ENCODE measurements at places on chromosomes 13 and 19. TPM values are rescaled to one million over a fixed set of nuclear protein-coding genes. Genes with fewer than 3 reads are reported as not detected.
A peak's percentile ranks its signal among the peaks of the same experiment; 100 is the strongest.

The PINLYP gene
- 2.4 TPM for total RNA-seq

The APOC4 gene
- total RNA-seq = not detected

The USPL1 gene
- 10.2 TPM for total RNA-seq

The TMEM150B gene
- 1.4 TPM for total RNA-seq

The KLK10 gene
- total RNA-seq = 0.11 TPM

The KASH5 gene
- total RNA-seq = 0.20 TPM

DNA sequence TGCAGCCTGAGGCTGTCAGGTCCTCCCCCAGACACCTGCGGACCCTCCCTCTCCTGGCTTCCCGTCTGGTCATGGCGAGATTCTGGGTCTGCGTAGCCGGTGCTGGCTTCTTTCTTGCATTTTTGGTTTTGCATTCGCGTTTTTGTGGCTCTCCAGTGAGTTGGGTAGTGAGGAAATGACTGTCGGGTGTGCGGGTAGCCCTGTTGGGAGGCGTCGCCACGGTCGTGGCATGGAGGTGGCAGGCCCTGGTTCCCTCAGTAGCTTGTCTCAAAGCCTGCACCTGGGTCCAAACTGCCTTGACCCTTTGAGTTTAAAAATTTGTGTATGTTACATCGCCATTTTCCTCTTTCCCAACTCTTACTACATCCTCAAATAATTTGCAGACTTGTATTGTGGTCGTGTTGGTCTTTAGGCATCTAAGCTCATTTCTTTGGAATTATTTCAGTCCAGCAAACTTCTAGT, 344 bp downstream of the NHLRC3 start:
- H3K4me1 ChIP-seq = peaks cover 11% of the 10 kb centered on the region
- no peaks in the 10 kb centered on the region for H3K27me3 ChIP-seq
- peak overlapping the region; percentile 87 for H3K4me3 ChIP-seq

DNA sequence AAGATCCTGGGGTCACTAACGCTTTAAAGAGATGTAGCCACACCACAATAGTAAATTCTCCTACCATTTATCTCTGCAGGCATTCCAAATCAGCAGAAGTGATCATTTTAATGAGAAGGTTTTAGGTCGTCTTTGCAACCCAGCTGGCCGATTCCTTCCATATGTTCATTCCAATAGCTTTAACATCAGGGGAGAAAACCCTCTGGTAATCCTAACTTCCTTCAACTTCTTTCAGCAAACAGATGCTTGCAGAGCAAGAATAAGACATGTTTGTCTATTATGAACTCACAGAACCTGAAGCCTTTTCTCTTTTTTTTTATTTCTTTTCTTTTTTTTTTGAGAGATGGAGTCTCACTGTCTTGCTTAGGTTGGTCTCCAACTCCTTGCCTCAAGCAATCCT, 498.6 kb upstream of the SLITRK1 start:
- H3K4me1 ChIP-seq = no peaks in the 10 kb centered on the region
- no peaks in the 10 kb centered on the region for H3K36me3 ChIP-seq
- H3K27ac ChIP-seq = no peak overlapping the region
- no peak overlapping the region for H3K4me3 ChIP-seq
- DNase-seq = no peak

DNA sequence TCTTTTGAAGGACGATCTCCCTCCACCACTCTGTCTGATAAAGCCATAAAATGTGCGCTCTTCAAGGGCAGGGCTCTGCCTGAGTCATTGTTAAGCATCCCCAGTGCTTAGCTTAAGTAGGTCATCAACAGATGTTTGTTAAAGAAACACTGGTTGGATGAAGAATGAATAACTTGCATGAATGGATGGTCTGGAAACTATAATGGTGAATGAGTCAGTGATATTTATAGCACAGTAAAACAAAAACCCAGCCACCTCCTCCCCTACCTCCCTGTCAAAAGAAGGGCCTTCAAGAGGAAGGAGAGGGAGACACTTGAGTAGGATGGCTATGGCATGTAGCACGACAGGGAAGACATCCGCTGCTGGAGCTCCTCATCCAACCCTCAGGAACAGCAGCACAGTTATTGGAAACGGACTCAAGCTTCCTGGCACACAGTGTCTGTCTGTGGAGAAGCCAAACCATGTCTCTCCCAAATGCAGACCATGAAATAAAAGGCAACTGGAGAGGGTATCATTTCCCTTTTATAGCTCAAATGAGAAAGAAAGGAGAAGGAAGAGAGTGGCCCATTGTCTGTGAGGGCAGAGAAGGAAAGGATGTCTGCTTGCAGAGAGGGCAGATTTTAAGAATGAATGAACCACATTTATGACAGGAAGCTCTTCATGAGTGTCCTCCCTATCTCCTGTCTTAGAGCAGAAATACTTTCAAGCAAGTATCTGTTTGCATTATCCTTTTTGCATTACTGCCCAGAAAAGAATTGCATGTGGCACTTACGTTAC, 183.5 kb upstream of the UBL3 start:
- H3K4me1 ChIP-seq = no peaks in the 10 kb centered on the region
- H3K36me3 ChIP-seq = no peaks in the 10 kb centered on the region
- peaks cover 7% of the 10 kb centered on the region for H3K27me3 ChIP-seq
- DNase-seq = no peak

DNA sequence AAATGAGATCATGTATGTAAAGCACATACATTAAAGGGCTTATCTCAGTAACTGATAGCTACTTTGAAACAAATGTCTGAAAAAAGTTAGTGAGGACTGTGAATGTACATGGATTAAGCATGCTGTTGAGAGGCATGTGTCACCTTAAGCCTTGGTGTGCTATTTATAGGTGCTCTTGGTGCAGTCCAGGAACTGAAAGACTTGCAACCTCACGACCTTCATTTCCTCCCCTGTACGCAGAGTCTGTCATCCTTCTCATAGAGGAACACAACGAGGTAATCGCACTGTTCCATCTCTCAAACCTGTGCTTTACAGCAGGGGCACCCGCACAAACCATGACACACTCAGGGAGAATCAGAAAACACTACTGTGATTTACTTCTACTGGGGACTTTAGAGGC, 65.6 kb downstream of the UFM1 start:
- no peak overlapping the region for H3K27ac ChIP-seq
- no peak overlapping the region for H3K4me3 ChIP-seq
- H3K36me3 ChIP-seq = no peaks in the 10 kb centered on the region
- no peaks in the 10 kb centered on the region for H3K27me3 ChIP-seq

DNA sequence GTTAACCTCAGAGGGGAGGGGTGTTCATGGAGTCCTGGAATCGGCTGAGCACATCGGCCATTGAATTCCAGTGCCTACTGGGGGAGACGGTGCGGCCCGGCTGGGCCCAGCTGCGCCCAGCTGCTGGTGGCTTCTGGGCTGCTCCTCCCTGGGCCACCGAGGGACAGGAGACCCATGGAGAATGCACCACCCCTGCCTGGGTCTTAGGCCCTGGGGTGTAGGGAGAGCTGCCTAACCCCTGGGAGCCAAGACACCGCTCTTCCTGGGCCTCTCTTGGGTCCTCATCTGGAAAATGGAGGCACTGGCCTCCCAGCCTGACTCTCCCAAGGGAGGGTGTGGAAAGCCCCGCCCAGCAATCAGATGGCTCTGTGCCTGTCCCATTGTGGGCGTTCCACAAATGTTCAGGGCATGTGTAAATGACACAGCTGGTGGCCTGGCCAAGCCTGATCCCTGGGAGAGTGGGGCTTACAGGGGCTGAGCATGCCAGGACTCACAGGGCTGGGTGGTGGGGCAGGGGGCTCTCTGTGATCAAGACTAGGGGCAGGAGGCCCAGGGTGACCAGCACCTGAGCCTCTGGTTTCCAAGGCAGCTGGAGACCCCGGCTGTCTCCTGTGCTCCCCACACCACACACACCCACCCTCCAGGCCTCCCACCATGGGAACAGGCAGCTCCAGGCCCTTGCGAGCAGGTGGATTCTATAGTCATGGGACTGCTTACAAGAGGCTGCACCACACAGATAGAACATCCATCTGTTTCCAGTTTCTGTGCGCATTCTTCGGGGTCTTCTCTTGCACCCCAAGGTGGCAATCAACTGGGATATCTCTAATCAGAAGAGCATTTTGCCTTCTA, 150.9 kb downstream of the URI1 start:
- no peak overlapping the region for H3K4me3 ChIP-seq
- peaks cover 54% of the 10 kb centered on the region for H3K27me3 ChIP-seq
- no peak for DNase-seq
- H3K4me1 ChIP-seq = peaks cover 3% of the 10 kb centered on the region
- H3K36me3 ChIP-seq = no peaks in the 10 kb centered on the region

DNA sequence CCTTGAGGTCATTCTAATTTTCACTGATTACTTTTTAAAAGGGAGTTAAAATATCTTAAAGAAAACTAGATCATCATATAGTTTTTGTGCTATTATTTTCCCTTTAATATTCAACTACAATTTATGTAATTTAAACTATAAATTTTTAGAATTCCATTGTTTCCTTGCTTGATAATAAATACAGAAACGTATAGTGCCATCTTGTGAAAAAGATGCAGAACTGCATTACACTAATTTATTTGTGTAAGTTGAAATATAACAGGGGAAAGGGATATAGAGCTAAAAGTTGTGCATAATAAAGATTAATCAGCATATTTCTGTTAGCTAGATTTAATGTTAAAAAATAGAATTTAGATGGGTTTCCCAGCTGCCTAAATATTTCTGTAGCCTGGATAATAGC, 61.5 kb upstream of the TDRD3 start:
- no peaks in the 10 kb centered on the region for H3K27me3 ChIP-seq
- H3K4me1 ChIP-seq = no peaks in the 10 kb centered on the region
- H3K36me3 ChIP-seq = no peaks in the 10 kb centered on the region
- H3K4me3 ChIP-seq = no peak overlapping the region
- no peak overlapping the region for H3K27ac ChIP-seq
- no peak for DNase-seq

GRCh38 chr13:108463340-108463739, 166.1 kb upstream of the MYO16 start:
- H3K27me3 ChIP-seq = no peaks in the 10 kb centered on the region
- H3K36me3 ChIP-seq = no peaks in the 10 kb centered on the region
- H3K4me1 ChIP-seq = no peaks in the 10 kb centered on the region
- no peak for DNase-seq
- no peak overlapping the region for H3K27ac ChIP-seq

DNA sequence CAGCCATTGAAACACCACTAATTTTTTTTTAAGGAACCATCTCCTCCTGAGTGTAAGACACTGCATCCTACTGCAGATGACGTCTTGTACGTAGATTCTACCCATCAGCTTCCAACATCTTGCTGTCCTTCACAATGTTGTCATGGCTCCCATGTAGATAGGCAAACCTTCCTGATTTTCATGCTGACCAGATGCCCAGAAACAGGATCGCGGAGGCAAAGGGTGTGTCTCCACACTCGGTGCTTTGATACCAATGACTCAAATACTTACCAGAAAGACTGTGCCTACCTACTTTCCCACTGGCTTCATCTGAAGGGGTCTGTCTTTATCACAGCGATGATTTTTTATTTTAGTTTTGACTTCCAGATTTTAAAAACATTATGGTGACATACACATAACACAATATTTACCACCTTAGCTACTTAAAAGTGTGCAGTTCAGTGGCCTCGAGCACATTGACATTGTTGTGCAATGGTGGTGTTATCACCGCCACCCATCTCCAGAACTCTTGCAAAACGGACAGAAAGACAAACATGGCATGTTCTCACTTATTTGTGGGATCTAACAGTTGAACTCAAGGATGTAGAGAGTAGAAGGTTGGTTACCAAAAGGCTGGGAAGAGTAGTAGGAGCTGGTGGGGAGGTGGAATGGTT, 94.0 kb upstream of the PEG3 start:
- H3K4me3 ChIP-seq = no peak overlapping the region
- no peaks in the 10 kb centered on the region for H3K36me3 ChIP-seq
- no peak overlapping the region for H3K27ac ChIP-seq
- no peaks in the 10 kb centered on the region for H3K4me1 ChIP-seq
- DNase-seq = no peak

DNA sequence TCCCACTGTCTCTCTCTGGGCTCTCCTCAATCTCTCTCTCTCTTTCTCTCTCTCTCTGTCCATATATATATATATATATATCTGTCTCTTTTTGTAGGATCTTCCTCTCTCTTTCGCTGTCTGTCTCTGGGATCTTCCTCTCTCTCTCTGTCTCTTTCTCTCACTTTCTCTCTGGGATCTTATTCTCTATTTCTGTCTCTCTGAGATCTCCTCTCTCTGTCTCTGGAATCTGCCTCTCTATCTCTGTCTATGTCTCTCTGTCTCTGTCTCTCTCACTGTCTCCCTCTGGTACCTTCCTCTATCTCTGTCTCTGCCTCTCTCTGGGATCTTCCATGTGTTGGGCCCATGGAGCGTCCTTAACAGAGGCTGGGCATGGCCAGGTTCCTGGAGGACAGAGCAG, 3.4 kb downstream of the ATP1A3 start:
- H3K36me3 ChIP-seq = no peaks in the 10 kb centered on the region
- no peak overlapping the region for H3K27ac ChIP-seq
- no peak overlapping the region for H3K4me3 ChIP-seq
- no peak for DNase-seq

- H3K36me3 ChIP-seq = peaks cover 97% of the 10 kb centered on the region
- no peaks in the 10 kb centered on the region for H3K27me3 ChIP-seq
- DNase-seq = no peak
- no peak overlapping the region for H3K27ac ChIP-seq
Observed at GRCh38 chr13:113635709-113636108, 22.3 kb downstream of the ATP4B start.

- no peak overlapping the region for H3K4me3 ChIP-seq
- DNase-seq = no peak
- H3K27ac ChIP-seq = no peak overlapping the region
- H3K27me3 ChIP-seq = peaks cover 24% of the 10 kb centered on the region
- no peaks in the 10 kb centered on the region for H3K36me3 ChIP-seq
Observed at GRCh38 chr13:113912596-113912995, 48.7 kb upstream of the GAS6 start.

DNA sequence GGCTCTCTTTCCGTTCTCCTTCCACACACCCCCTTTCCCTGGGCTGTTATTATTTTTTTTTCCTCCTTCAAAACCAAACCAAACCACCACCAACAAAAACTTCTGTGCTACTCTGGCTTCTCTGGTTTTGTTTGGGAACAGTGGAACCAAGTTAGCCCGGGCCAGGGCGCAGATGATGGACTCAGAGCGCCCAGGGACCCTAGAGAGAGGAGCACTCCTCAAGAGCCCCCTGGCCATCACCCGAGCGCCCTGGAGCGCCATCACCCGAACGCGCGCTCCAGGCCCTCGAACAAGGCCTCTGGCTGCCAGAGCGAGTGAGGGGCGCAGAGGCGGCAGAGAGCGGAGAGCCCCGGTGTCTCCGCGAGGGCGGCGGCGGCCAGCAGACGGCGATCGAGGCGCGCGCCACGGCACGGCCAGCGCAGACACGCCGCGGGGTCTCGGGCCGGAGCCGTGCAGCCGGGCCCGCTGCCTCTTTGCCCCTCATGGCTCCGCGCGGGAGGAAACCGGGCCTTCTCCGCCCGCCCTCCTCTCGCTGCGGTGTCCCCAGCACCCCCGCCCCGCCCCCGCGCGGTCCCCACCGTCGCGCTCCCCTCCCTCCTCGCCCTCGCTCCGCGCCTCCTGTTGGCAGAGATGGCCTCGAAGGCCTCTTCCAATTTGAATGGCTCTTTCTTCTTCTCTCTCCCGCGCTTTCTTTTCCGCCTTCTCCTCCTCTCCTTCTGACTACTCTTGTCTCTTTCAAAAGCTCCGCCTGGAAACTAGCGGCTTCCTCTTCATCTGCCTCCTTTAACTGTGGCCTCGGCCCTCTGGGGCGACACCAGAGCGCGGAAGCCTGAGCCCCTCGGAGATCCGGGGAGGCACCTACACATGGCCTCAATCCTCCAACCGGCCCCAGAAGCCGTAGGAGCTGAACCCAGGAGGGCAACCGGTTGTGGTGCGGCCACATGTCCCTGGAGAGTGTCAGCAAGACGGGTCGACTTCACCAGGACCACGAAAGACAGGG, 4.1 kb upstream of the SOX1 start:
- H3K27me3 ChIP-seq = peaks cover under 1% of the 10 kb centered on the region
- H3K4me3 ChIP-seq = no peak overlapping the region
- H3K36me3 ChIP-seq = no peaks in the 10 kb centered on the region
- H3K27ac ChIP-seq = no peak overlapping the region
